ENCODE measurements at places on chromosomes 6 and 20.

DNA sequence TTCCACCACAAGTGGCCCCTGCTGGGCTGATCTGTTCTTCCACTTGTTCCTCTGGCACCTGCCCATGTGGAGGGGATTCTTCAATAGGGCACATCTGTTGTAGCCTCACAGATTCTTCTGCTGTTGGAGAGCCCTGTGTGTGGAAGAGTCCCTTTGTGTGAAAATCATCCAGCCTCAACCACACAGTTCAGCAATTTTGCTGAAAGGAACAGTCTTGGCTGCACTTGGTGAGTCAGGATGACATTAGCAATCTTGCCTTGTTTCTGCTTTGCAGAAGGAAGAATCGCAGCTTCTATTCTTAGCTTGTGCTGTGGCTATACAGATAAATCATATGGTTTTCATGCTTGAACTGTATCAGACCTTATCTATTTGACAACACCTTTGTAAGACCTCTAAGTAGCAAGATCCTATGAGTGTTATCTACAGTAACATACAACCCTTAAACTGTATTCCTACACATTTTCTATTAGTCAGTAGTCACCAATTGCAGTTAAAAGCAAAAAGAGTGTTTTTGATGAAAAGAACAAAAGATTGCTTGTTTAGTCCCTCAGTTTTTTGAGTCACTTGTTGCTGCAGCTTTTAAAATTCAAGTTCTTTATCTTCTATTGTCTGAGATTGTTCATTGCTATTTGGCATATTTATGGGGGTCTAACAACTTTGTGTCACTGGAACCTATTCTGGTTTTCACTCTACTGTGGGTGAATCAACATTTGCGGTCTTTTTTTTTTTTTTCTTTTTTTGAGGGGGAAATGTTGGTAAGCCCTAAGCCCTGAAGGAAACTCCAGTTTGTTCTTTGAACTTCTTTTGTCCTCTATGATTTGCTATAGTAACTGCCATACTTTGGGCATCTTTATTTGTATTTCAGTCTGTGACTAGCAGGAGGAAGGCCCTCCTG is 231.6 kb downstream of the TFAP2B start:
- DNase-seq, result no peak

- no peak for DNase-seq
Observed at GRCh38 chr6:25377664-25378063, 98.5 kb downstream of the CARMIL1 start.

DNA sequence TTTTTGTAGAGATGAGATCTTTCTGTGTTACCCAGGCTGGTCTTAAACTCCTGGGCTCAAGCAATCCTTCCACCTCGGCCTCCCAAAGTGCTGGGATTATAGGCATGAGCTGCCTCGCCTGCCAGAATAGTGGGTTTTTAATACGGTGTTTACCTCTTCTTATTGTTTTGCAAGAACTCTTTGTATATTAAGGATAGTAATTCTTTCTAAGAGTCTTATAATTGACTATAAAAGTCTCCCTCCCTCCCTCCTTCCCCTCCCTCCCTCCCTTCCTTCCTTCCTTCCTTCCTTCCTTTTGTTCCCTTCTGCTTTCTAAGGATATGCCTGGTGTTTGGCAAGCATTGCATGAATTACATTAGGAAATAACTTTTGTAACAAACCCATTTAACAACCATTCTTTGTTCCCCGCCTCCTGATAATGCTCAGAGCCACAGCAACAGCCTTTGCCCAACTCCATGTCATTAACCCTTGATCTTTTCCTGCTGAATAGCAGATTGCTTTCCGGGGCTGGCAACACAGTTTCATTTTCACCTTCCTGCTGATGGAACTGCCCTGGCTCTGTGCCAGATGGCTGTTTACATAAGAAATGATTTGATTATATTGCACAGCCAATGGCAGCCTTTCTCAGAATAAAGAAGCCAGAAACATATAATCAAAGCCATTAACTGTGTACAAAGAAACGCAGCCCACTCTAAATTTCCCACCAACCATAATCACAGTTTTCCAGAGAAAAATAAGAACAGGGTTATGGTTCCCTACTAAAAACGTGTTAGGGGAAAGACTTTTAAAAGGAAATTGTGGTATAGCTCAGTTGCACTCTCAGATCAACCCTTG is 143.7 kb upstream of the PTPN1 start:
- DNase-seq, result no peak

- DNase-seq, result no peak
Observed at GRCh38 chr20:25532015-25532751, 53.1 kb downstream of the NINL start.

DNA sequence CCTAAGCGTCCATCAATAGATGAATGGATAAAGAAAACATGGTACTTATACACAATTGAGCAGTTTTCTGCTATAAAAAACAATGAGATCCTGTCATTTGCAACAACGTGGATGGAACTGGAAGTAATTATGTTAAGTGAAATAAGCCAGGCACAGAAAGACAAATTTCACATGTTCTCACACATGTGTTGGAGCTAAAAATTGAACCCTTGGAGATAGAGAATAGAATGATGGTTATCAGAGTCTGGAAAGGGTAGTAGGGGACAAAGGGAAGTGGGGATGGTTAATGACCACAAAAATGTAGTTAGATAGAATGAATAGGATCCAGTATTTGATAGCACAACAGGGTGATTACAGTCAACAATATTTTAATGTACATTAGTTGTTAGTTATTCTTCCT is 1033.5 kb downstream of the HACE1 start:
- no peak for DNase-seq

GRCh38 chr20:34984756-34985261 is 29.1 kb downstream of the MYH7B start:
- no peak for DNase-seq

DNA sequence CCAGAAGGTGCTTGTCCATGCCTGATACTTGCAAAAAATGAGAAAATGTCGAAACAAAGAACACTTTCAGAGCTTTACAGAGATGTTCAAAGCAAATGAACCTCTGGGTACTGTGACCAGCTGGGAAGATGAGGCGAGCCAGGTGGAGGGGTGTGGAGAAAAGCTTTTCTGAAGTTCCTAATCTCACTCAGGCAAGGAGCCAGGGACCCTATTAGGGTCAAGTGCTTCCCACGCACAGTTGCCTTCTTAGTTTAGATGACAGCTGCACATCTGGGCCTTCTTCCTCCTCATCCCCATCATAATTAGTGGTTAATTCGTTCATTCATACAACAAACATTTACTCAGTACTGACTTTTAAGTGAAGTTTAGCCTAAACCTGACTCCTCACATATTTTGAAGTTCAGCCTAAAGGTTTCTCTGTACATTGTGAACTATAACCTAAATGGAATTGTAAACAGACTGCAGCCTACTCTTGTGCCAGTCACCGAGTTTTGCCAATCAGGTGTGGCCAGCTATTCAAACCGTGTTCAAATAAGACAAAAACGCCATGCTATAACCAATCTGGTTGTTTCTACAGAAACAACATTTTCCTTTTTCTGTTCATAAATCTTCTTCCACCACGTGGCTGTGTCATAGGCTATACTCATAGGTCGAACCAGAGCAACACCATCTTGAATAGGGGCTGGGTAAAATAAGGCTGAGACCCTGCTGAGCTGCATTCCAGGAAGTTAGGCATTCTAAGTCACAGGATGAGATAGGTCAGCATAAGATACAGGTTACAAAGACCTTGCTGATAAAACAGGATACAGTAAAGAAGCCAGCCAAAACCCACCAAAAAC is 19.3 kb upstream of the AHCY start:
- DNase-seq, result no peak
